ENCODE measurements at places on chromosomes 2 and 18. TPM values are rescaled to one million over a fixed set of nuclear protein-coding genes. Genes with fewer than 3 reads are reported as not detected.

The PLCD4 gene
- total RNA-seq = 0.14 TPM

The OXER1 gene
- not detected for total RNA-seq

The ERICH2 gene
- total RNA-seq = not detected

The COA5 gene
- total RNA-seq = 20.4 TPM

The KCNIP3 gene
- total RNA-seq = 2.3 TPM

The SNORC gene
- 5.4 TPM for total RNA-seq

The SFTPB gene
- total RNA-seq = 0.09 TPM

The SGPP2 gene
- 0.77 TPM for total RNA-seq

The MAP2 gene
- total RNA-seq = 1.2 TPM

The ANKRD30B gene
- total RNA-seq = not detected

The TRIM54 gene
- total RNA-seq = 1.1 TPM

The C1QL2 gene
- total RNA-seq = 0.86 TPM

The CMPK2 gene
- total RNA-seq = 0.36 TPM

The TET3 gene
- total RNA-seq = 7.7 TPM

The ANKZF1 gene
- total RNA-seq = 13.8 TPM

The GALNT13 gene
- 9.3 TPM for total RNA-seq

The COL6A3 gene
- total RNA-seq = 0.29 TPM

The POU3F3 gene
- total RNA-seq = 0.02 TPM

The MCM6 gene
- total RNA-seq = 44.8 TPM

The ANO7 gene
- 2.1 TPM for total RNA-seq

The LGALSL gene
- 12.0 TPM for total RNA-seq

The CABLES1 gene
- total RNA-seq = 15.2 TPM

The NEU4 gene
- total RNA-seq = 0.28 TPM

The USP40 gene
- 21.0 TPM for total RNA-seq

The FAM124B gene
- total RNA-seq = 0.05 TPM

The PDK1 gene
- 5.1 TPM for total RNA-seq

The AGXT gene
- total RNA-seq = not detected

The GULP1 gene
- total RNA-seq = 34.9 TPM

The RBM43 gene
- total RNA-seq = 3.0 TPM

The SCN2A gene
- 0.04 TPM for total RNA-seq

The YPEL5 gene
- total RNA-seq = 60.6 TPM

The EMILIN2 gene
- total RNA-seq = 13.2 TPM

The ZNF396 gene
- 0.75 TPM for total RNA-seq

The C2orf66 gene
- total RNA-seq = not detected

The SERPINB12 gene
- not detected for total RNA-seq

The SPC25 gene
- total RNA-seq = 18.6 TPM

The GAD1 gene
- 0.13 TPM for total RNA-seq

The KLHL41 gene
- 0.15 TPM for total RNA-seq

The VWA3B gene
- total RNA-seq = 0.12 TPM

The ANKRD62 gene
- total RNA-seq = not detected

The LHCGR gene
- total RNA-seq = not detected

The UGT1A4 gene
- total RNA-seq = 0.07 TPM

The ATP6V1B1 gene
- 1.8 TPM for total RNA-seq

The FHOD3 gene
- 2.6 TPM for total RNA-seq

The SCG2 gene
- total RNA-seq = 1.4 TPM

The KCNK3 gene
- 0.86 TPM for total RNA-seq

The RNF125 gene
- 0.25 TPM for total RNA-seq

The COL4A4 gene
- total RNA-seq = 1.9 TPM

The DTNA gene
- total RNA-seq = 0.14 TPM

The LYG2 gene
- not detected for total RNA-seq

The FEV gene
- not detected for total RNA-seq

The MLPH gene
- total RNA-seq = 225 TPM

The WDSUB1 gene
- 8.2 TPM for total RNA-seq

The LRRTM4 gene
- total RNA-seq = not detected

The LAMA3 gene
- total RNA-seq = 45.2 TPM

The GALNT5 gene
- total RNA-seq = 2.4 TPM

The FZD7 gene
- 5.5 TPM for total RNA-seq

The AAMP gene
- 194 TPM for total RNA-seq
